ENCODE measurements at places on chromosomes 13 and 19.

DNA sequence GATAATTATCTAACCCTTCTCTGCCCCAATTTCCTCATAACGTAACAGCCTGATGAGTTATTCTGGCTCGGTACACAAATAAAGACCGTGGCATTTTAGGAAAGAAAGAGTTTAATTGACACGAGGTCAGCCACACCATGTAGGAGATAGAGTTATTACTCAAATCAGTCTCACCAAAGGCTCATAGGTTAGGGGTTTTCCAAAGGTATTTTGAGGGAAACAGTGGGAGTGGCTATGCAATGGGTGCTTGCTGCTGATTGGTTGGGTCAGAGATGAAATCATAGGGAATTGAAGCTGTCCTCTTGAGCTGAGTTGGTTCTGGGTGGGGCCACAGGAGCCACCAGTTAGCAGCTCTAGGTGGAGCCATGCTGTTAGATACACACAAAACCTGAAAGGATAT, 137.5 kb downstream of the FREM2 start:
- no peak for DNase-seq

GRCh38 chr13:38849315-38849714, 141.3 kb downstream of the STOML3 start:
- no peak for DNase-seq

- no peak for DNase-seq
Observed at GRCh38 chr19:53908935-53909415, at the start of gene CACNG7. CACNG7 (plus strand) TSS chr19:53909278; CDS start chr19:53912832, 3,554 bp downstream.

GRCh38 chr13:27086599-27087265, 84.9 kb downstream of the USP12 start:
- no peak for DNase-seq

DNA sequence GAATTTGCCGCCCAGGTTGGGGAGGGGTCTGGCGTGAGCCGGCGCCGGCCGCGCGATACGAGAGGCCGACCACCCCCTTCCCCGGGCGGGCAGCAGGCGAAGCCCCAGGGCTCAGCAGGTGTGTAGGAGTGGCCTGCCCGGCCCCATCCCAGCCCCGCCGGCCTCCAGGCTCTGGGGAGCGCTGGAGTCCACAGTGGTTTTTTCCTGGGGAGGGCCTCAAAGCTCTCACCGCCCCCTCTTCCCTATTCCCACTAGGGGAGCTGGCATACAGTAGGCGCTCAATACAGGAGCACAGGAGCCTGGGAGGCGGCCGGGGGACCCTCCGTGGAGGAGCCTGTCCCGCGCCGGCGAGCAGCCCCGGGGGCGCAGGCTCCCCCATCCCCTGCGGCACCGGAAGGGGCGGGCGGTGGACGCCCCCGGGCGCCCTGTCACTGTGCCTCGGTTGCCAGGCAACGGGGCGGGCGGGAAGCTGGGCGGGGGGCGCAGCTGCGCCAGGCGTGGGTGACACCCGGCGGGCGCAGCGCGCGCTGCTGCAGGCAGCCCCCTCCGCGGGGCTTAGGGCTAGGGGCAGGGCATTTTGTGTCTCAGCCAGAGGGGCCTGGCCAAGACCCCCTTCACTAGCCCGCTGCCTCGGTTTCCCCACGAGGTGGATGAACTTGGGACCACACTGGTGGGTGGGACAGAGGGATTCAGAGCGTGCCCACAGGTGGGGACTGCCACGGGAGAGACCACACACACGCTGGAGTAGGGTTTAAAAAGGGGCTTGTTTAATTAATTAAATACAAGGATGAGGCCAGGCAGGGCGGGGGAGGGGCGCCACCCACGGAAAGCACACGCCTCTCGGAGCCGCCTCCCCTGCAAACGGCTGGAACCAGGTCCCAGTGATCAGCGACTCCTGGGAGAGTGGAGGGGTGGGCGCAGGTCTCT, 3.6 kb upstream of the REXO1 start:
- peak; percentile 47 for DNase-seq

DNA sequence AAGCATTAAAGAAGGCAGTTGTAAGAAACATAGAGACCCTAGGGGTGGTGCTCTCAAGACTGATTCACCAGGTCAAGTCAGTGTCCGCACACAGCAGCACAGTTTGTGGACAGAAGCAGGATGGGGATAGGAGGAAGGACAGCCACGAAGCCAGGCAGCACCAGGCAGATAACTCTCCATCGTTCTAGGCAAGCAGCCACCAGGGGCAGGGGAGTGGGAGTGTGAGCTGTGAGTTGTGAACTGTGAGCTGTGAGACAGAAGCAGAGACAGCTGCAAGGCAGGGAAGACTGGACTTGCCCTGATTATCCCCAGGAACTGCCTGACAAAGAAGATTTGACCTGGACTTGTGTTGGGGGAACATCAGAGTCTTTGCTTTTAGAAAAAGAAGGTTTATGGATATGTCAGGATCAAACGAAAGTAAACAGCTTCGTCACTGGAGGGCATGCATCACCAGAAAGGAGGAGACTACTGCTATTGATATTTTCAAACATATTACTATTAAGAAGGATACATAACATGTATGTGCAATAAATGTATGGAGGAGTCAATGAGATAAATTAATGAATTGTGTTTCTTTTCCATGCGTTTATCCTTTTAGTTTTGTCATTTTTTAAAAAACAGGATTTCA, 286.1 kb downstream of the IRS2 start:
- DNase-seq, result no peak

DNA sequence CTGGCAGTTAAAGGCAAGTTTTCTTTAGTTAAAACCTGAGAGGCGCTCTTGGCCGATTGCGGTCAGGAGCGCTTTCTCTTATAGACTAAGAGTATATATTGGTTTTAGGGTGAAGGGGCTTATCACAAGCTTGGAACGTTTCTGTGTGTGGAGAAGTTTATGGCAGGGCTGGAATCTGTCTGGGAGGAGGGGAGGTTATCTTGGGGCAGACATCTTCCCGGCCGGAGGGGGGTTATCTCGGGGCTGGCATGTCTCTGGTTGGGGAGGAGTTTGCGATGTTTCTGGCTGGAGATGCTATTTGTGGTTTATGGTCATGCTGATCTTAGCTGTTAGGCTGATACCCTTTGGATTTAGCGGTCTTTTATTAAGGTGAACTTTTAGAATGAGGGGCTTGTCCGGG, 18.3 kb downstream of the KDM4B start:
- DNase-seq, result no peak

- DNase-seq, result no peak
Observed at GRCh38 chr13:98345107-98345935, 168.3 kb upstream of the RNF113B start.

- DNase-seq, result no peak
Observed at GRCh38 chr19:28034936-28035335, 1178.0 kb downstream of the UQCRFS1 start.
